Hair follicular keratinocyte (primary cell): ENCODE measurements at places on chromosomes 3 and 15. TPM values are rescaled to one million over a fixed set of nuclear protein-coding genes. Genes with fewer than 3 reads are reported as not detected.

Gene ARHGEF26
- 2.0 and 2.6 TPM in 2 replicates for total RNA-seq

Gene PAQR5
- 0.08 and 0.11 TPM in 2 replicates for total RNA-seq

Gene ADAMTS7
- total RNA-seq, result 0.76 and 1.0 TPM in 2 replicates

Gene ITIH3
- not detected in 2 replicates for total RNA-seq

Gene PARP3
- total RNA-seq, result 5.7 and 5.9 TPM in 2 replicates

Gene SLCO3A1
- total RNA-seq, result 4.7 and 10.5 TPM in 2 replicates
